Activated CD4-positive, alpha-beta T cell treated with anti-CD3 and anti-CD28 coated beads, Interleukin-2, Interleukin-4, amounts not matched to agents 100 ng/mL and 50 ng/mL, durations not matched to agents 16 hours and 8 hours (primary cell): ENCODE measurements at places on chromosomes 11 and 22.

- no peak for DNase-seq
These were observed 104.9 kb downstream of the GAB2 start for GRCh38 chr11:78312712-78313111.

- no peak for DNase-seq
These were observed 10.5 kb downstream of the RPL27A start for GRCh38 chr11:8693010-8693551.

GRCh38 chr11:95827696-95828095 is 37.4 kb downstream of the CEP57 start:
- DNase-seq, result no peak

DNA sequence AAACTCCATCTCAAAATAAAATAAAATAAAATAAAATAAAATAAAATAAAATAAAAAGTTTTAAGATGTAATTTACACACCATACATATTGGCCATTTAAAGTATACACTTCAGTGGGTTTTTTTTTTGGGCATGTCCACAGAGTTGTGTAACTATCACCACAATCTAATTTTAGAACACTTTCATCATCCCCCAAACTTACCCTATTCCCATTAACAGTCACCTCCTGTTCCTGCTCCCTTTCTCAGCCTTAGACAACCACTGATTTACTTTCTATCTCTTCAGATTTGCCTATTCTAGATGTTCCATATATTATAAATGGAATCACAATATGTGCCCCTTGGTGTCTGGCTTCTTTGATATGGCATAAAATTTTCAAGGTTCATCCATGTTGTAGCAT is 4.6 kb upstream of the ACER3 start:
- DNase-seq, result no peak

- DNase-seq, result no peak
These were observed 835 bp upstream of the RHOD start for GRCh38 chr11:67055812-67056211.

GRCh38 chr11:73326929-73327811 is 19.1 kb downstream of the ARHGEF17 start:
- no peak for DNase-seq

DNA sequence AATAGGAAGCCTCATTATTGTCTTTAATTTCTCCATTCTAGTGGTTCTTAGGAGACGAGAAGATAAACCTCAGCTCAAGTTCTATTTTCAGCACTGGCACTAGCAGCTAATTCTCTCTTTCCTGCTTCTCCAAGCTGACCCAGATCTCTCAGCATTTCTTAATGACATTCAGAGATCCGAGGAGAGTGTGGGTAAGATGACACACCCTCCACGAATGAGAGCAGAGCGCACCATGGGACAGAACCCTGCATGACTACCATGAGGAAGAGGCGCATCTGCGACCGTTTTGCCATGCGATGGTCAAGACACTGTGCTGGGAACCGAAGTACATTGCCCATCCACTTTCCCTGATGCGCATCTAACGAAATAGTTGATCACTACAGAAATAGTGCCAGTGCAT is 241.8 kb downstream of the LARGE1 start:
- no peak for DNase-seq

GRCh38 chr11:60235321-60235720 is 7.6 kb downstream of the MS4A4E start:
- DNase-seq, result no peak

- DNase-seq, result no peak
These were observed 272.1 kb downstream of the FAM76B start for GRCh38 chr11:95517453-95517852.

DNA sequence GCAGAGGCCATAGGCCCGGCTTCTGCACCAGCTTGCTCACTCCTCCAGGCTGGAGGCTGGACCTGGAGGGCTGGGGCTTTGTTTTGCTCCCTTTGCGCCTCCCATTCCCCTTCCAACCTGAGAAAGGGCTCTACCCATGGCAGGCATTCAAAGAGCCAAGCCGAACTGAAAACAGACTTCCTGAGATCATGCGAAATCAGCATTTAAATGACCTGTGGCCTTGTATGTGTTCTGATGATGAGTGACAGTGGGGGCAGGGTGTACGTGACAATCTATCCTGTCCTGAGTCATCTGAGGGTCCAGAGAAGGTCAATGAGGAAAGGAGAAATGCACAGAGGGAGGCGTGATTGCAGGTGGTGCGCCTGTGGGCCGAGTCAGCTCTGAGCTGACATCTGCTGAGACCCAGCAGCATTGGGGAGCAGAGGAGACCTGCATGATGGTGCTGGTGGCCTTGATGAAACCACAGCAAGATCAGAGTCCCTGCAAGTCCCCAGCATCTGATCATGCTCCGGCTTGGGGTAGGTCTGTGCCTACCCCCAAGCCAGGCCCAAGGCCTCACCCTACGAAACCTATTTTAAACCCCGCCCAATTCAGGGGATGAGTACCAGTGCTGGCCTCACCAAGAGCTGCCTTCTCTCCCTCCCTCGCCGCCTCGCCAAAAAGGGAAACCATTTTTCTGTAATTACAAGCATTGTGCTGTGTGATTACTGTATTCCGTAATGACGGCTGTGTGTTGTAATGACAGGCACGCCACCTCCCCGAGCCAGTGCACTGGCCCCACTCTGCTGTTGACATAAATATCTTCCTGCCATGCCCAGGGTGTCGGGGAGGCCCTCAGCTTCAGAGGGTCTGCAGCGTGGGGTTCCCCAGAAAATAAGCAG is 95.2 kb upstream of the ANO1 start:
- no peak for DNase-seq

- DNase-seq, result no peak
These were observed 104.8 kb downstream of the LDLRAD3 start for GRCh38 chr11:36048496-36049247.

GRCh38 chr11:17421781-17422180 is 33.3 kb upstream of the KCNJ11 start:
- DNase-seq, result no peak

GRCh38 chr11:128575961-128576350 is 11.4 kb downstream of the ETS1 start:
- DNase-seq, result no peak

DNA sequence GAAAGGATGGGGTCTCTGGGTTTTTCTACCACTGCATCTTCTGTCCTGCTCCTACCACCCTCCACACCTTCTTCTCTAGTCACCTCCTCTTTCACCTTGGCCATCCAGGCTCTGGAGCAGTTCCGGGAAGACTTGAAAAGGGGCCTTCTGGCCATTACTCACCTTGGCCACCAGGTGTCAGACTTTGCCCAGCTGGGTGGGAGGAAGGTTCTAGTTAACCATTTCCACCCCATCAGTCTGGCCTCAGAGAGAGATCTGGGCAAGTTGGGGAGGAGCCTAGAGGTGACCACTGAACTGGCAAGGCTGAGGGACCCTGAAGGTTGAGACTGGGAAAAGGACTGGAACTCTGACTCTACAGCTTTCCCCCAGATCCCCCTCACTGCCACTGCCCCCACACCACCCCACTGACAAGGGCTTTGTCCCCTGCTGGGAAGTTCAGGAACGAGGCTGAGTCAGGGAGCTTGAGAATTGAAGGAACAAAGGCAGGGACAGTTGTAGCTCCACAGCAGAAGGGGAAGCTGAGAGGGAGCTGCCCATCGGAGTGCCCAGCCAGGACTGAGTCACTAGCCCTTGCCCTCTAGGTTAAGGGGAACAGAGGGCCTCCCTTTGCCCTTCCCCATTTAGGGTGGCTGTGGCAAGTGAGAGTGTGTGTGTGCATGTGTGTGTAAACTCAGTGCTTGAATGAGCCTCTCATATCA is 3.7 kb upstream of the POLD4 start:
- peak; percentile 82 for DNase-seq

DNA sequence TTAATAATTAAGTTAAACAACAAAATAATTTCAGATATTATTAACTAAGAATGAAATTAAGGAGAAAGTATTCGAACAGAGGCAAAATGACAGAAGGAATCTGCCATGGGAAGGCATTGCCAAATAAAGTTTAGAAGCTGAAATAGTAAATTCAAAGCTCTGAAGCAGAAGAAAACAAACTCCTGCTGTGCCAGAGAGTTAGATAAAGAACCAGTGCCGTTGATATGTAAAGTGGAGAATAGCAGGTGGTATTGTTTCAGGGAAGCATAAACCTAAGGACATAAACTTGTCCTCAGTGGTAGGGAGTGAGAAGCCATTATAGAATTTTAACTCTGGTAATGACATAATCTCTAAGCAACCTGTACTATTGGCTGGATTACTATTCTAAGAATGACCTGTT is 2.7 kb upstream of the HBG2 start:
- no peak for DNase-seq

DNA sequence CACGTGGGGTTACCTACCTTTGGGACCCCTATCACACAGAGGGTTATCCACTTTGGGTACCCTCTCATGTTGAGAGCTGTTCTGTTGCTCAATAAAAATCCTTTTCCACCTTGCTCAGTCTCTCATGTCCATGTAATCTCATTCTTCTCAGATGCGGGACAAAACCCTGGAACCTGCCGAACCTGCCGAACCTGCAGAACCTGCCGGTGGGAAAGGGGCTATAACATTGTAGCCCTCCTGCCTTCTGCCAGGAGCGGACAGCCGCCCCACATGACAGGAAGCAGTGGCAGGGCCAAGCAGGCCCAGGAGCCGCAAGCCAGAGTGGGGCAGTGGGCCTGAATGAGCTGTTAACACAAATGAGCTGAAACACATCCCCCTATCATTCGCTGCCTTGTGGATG is 18.1 kb downstream of the NPAT start:
- DNase-seq, result no peak

DNA sequence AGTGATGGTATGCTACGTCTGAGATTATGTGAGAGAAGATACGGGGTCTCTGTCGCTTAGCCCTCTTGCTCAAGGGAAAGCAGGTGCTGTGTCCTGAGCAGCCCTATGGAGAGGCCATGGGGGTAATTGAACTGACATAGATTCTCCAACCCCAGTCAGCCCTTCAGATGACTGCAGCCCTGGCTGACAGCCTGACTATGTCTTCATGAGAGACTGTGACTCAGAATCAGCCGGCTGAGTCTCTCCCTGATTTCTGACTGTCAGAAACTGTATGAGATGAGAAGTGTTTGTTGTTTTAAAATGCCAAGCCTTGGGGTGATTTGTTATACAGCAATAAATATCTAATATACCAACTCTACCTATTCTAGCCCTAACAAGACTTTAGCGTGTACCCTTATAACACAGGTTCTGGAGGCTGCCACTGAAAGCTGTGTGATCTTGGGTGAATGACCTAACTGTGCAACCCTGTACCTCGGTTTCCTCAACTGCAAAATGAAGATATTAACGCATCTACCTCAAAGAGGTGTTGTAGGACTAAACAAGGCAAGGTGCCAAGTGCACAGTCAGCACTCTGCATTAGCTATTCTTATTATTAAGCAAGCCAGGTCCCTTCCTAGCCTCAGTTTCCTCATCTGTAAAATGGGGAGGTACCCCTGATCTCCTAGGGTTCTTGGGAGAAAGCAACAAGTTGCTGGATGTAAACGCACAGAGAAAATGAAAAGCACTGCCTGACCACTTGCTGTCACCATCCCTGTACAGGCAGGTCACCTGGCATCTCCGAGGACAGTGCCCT is 24.9 kb downstream of the SLC43A1 start:
- no peak for DNase-seq

DNA sequence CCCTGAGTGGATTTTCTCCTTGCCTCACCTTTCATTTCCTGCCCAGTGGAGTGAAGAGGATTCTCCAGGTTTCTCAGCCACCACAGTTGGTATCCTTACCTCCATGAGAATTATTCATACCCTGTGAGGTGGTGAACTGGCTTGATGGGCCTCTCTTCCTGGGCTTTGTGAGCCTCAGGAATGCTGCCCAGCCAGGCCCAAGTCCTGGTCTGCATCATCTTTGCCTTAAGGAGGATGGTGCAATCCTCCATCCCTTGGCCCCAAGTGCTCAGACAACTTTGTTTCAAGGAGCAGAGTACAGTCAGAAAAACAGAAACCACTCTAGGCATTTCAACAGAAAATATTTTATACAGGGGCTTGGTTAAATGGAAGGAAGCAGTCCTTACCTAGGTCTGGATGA is 114.2 kb upstream of the CADM1 start:
- DNase-seq, result no peak
